ENCODE measurements at places on chromosomes 6 and 20. TPM values are rescaled to one million over a fixed set of nuclear protein-coding genes. Genes with fewer than 3 reads are reported as not detected.
A peak's percentile ranks its signal among the peaks of the same experiment; 100 is the strongest.

MYLK4 gene
- 0.51 TPM for total RNA-seq

TNF gene
- not detected for total RNA-seq

MAP1LC3A gene
- 16.6 TPM for total RNA-seq

HRH3 gene
- total RNA-seq, result not detected

AIF1 gene
- 0.13 TPM for total RNA-seq

PNLDC1 gene
- not detected for total RNA-seq

GPLD1 gene
- 0.25 TPM for total RNA-seq

PCSK2 gene
- total RNA-seq, result not detected

EDN1 gene
- total RNA-seq, result 63.0 TPM

DNA sequence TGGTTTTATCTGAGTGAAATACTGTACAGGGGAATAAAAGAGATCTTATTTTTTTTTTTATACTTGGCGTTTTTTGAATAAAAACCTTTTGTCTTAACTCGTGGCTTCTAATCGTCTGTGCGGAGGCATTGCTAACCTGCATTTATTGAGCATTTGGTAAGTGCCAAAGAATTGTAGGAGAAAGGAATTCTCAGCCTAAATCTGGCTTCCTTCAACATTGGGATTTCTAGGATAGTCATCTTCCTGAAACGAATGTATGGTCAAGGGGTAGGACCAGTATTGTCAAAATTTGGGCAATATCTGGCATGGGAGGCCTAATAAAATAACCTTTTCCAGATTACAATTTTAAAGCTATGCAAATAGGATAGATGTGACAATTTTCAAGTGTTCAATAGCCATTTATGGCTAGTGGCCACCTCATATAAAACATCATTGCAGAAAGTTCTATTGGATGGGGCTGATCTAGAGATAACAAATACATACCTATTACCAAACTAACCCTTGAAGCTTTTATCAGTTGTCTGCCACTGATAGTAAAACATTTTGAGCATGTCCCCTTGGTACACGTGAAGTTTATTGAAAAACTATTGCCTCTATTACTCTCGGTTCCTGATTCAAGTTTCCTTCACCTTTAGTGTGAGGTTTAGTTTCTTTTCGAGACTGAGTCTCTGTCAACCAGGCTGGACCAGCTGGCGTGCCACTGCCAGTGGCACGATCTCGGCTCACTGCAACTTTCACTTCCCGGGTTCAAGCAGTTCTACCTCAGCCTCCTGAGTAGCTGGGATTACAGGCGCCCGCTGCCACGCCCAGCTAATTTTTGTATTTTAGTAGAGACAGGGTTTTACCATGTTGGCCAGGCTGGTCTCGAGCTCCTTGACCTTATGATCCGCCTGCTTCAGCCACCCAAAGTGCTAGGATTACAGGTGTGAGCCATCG, 5.6 kb downstream of the PIM1 start:
- no peak for DNase-seq

DNA sequence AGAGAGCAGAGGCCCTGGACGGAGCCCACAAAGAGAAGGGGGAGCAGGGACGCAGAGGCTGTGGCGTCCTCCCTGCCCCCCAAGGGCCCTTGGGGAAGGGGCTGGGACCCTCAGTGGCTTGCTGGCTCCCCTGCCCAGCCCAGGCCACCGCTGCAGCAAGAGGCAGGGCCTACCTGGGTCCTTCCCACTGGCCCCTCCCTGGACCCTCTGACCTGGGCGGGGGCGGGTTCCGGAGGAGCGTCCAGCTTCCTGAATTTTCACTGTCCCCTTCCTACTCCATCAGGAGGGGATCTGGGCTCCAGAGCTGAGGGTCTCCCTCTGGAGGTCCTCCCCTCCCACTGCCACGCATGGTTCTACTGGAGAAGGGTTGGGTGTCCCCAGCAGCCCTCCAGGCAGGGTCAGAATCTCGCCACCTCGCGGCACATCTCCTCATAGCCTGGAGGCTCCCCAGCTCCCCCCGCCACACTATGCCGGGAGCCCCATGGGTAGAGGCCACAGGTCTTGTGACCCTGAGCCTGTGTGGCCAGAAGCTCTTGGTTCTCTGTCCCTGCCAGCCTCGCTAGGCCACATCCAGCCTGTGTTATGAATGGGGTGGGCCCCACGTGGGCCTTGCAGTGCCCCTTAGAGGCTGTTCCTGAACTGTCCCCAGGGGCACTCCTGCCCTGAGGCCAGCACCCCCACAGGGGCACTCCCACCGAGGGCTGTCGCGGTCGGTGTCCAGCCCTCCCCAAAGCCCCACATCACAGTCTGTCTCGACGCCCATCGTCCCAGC, 1.0 kb upstream of the SOX18 start:
- DNase-seq, result no peak

- DNase-seq, result no peak
These were observed 29.7 kb downstream of the FOXC1 start for GRCh38 chr6:1639430-1639829.

- no peak for DNase-seq
These were observed 57.2 kb upstream of the ANKEF1 start for GRCh38 chr20:9977629-9978028.

- no peak for DNase-seq
These were observed 253.4 kb downstream of the EPHA7 start for GRCh38 chr6:93165850-93166430.

GRCh38 chr6:162618448-162619002, 109.0 kb downstream of the PRKN start:
- DNase-seq, result no peak

DNA sequence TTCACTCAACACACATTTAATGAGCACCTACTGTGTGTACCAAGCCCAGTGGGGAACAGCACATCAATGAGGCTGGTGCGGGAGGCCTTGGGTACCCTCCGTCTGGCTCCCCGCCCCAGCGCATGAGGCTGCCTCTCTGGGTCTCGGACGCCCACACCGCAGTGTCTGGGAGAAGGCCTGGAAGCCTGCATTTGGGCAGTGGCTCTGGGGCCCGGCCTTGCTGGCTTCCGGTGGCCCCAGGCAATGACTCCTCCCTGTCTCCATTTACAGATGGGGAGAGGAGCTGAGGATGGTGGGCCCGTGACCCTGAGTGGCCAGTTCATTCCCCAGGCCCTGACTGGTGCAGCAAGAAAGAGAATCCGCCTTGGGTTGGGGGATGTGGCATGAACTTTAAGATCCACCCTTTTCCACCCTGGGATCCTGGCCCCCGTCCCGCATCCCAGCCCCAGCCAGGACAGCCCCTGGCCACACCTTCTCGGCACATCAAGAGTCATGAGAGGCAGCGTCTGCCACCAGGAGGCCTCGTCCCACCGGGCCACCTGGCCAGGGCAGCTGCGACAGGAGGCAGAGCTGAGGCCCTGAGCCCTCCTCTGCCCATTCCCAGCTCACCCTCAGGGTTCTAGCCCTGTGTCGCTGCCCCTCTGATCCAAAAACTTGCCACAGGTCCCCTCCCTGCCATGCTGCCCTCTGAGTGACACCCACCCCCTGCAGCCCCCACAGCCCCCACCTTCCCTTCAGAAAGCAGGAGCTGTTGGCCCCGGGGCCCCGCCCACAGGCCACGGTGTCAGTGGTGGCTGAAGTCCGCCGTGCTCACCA, 17.5 kb upstream of the MRGBP start:
- no peak for DNase-seq

DNA sequence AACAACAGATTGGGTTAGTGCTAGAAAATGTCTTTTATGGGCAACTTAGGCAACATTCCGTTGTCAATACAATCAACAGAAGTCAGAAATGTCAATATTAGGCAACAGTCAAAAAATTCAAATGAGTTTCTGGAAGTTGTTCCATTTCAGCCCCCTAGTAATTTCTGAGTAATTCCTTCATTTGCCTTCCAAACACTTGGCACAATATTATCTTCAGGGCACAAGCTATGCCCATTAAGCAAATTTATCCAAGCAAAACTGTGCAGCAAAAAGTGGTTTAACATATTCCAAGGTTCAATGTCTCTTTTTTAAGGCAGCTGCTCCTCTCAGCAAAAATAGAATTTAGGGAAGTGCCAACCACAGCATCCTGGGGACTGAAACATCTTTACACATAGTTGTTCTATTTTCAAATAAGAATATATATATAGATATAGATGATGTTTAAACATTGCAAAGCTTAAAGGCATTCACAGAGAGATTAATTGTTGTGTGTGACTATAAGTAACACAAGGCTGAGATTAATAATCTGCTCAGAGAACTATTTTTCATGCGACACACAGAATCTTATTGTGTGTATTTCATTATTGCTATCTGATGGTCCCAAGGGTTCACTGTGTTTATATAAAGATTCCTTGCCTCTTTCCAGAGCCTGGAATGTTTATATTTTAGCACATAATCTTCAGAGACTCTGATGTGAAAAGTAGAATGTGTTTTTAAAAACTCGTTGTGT, 75.2 kb upstream of the ADTRP start:
- no peak for DNase-seq

- no peak for DNase-seq
These were observed 40.3 kb downstream of the ATP9A start for GRCh38 chr20:51727872-51728271.

DNA sequence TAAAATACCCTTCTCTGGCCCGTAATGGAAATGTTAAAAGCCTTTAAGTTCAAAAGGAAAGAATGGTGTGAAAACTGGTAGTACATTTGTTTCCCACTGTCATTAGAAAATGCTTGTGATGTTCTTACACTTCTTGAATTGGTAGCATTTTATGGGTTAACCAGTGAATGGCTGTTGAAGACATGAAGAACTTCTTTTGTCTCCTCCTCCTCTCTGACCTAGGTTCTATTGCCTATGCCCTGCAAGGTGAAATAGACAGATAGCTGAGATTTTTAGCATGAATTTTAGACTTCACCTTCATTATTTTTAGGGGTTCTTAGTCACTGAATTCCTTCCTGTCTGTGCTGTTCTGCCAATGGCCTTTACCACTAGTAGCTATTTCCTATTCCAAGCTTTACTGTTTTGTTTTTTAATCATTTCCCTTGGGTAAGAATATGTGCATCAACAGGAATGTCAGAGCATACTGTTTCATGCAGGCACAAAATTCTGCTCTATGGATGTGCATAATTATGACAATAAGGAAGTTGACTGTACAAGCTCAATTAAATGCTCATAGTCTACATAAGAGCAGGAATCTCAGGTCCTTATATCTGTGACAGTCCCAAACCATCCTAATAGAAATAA, 4.9 kb downstream of the TNFAIP3 start:
- peak; percentile 86 for DNase-seq

DNA sequence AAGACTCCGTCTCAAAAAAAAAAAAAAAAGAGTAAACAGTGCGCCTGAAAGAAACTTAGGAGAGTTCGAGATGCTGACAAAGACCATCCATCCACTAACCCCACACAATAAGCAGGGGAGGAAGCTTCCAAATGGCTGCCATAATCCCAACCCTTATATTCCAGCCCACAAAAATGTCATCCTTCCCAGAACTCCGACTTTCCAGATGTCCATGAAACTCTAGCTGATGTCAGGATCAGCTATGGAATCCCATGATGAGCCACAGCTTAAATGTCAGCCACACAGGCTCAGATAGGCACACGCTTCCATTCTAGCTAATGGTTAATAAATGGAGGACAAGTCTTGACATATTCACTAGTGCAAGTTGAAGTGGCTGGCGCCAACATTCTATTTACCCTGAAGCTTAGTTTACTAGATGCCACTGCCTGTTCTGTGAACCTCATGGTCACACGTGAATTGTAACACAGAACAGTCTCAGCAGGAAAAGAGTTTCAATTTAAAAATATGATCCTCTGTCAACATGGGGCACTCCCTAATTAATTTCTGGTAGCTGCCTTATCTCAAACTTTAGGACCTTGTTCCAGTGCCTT, 75.5 kb downstream of the FOXF2 start:
- DNase-seq, result no peak

GRCh38 chr20:58407966-58408557, 19.0 kb downstream of the VAPB start:
- DNase-seq, result no peak

- DNase-seq, result peak; percentile 60
These were observed 43.1 kb downstream of the CD109 start for GRCh38 chr6:73739096-73739495.

- peak; percentile 28 for DNase-seq
These were observed 21.2 kb upstream of the NHSL1 start for GRCh38 chr6:138520463-138520862.

DNA sequence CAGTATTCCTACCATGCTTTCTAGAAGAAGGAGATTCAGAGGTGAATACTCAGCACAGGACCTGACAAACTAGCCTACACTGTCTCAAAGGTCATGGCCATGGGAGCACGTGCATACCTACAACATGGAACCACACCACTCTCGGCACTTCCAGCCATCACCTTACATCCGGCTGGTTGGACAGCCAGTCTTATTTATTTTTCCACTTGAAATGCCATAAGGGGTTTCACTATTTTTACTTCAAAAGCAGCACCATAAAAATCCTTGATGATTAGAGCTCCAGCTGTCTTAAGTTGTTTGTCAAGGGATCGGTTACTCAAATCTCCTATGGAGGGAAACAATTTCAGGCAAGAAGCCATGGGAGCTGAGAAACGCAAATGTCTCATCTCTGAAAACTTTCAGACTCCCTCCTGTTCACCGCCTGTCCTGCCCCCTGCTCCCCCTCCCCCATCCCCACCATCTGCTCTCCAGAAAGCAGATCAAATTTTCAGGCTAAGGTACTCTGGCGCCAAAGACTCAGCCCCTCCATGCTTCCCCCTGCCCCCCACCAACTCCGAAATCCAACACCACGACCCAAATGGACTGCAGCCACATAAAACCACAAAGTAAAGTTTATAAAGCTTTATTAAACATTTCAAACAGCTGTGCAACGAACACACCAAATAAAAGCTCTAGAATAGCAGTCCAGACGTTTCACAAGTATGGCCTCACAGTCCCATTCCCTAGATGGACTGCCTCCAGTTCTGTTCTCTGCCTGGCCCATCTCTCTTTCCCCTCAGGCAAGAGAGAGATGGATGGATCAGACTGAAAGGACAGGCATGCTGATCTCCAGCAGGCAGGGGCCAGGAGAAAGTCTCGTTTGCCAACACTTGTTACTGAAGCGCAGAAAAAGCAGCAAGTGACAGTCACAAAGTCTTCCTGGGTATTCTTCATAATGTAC, 4.0 kb upstream of the NNAT start:
- no peak for DNase-seq

DNA sequence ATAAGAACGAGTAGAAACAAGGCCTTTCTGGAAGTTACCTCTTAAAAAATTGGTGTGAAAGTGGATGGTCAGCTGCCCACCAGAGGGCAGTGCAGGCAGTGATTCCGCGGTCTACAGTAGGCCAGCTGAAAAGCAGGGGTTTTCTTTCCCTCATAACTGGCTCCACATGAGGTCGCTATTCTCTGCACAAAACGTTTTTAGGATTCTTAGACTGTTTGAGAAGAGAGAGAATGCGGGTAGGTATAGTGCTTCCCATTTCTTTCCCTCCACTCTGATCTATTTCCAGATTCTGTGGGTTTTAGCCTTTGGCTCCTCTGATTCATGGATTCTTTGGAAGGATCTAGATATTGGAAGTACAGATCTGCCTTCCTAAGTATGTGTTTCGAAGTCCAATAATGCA, 14.2 kb downstream of the FIG4 start:
- DNase-seq, result peak; percentile 88

DNA sequence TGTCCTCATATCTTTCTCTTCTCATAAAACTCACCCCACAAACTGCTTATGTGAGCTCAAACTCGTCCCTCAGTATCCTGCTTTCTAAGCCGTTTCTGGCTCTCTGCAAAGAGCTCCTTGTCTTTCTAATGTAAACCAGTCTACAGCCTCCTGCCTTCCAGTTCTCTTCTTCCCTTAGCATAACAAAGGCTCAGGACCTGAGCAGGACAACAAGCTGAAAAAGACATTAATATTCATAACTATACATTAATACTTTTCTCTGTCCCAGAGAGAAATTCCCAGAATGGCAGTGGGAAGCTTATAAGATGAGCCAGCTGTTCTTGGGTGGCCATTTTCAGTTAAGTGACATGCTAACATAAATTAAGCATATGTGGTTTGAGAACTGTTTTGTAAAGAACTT, 207.0 kb upstream of the TCF21 start:
- no peak for DNase-seq

All from dermis microvascular lymphatic vessel endothelial cell (primary cell).